ENCODE measurements at places on chromosomes 6 and 20.

GRCh38 chr6:155384321-155384952 is 70.2 kb upstream of the TFB1M start:
- DNase-seq, result no peak

- DNase-seq, result no peak
These were observed 143.5 kb downstream of the FLRT3 start for GRCh38 chr20:14193885-14194284.

GRCh38 chr20:11922561-11922960 is 4.9 kb downstream of the BTBD3 start:
- no peak for DNase-seq

GRCh38 chr6:46949632-46950280 is 28.0 kb upstream of the ADGRF5 start:
- no peak for DNase-seq

- no peak for DNase-seq
These were observed 75.8 kb downstream of the PREP start for GRCh38 chr6:105326833-105327770.

GRCh38 chr20:47999166-47999565 is 213.9 kb upstream of the SULF2 start:
- DNase-seq, result no peak
